OCI-LY7 (cell line): ENCODE measurements at places on chromosomes 16 and 17. TPM values are rescaled to one million over a fixed set of nuclear protein-coding genes. Genes with fewer than 3 reads are reported as not detected.
A peak's percentile ranks its signal among the peaks of the same experiment; 100 is the strongest.

CREBBP gene
- total RNA-seq = 72.3 and 75.8 TPM in 2 replicates

OR4D1 gene
- total RNA-seq = not detected in 2 replicates

C16orf74 gene
- total RNA-seq = 7.5 and 9.7 TPM in 2 replicates

- peak; percentile 100 for DNase-seq
Measured at GRCh38 chr16:21554795-21555585, 44.4 kb upstream of the METTL9 start.

KAT2A gene
- 89.8 and 95.2 TPM in 2 replicates for total RNA-seq

- no peak for DNase-seq
Measured at GRCh38 chr17:58401287-58401686, 16.0 kb downstream of the RNF43 start.

DNA sequence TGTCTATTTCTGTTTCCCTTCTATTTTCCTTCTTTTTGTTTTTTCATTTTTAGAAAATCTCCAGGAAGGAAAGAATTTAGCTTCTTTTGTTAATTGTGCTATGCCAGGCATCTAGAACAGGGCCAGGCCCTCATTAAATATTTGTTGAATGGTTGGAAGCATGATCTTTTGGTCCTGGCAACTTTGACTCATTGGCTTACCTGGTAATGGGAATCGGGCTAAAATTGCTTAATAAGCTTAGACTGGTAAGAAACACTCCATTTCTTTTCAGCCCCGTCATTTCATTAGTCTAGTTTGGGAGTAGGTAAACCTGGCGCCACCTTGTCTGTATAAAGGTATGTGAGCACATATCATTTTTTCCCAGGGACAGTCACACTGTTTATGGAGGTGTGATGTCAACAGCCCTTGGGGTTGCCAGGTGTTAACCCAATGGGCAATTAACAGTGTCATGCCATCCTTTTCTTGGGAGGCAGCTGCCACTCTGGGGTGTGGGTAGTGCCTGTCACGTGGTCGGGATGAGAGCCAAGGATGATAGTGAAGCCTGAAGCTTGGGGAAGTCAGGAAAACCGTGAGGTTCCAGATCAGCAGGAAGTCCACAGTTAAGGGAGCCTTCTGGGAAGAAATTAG is 9.5 kb upstream of the NDEL1 start:
- DNase-seq = no peak

GTF3C1 gene
- total RNA-seq = 54.0 and 57.1 TPM in 2 replicates

- no peak for DNase-seq
Measured at GRCh38 chr17:72137161-72137560, 16.3 kb downstream of the SOX9 start.

DNA sequence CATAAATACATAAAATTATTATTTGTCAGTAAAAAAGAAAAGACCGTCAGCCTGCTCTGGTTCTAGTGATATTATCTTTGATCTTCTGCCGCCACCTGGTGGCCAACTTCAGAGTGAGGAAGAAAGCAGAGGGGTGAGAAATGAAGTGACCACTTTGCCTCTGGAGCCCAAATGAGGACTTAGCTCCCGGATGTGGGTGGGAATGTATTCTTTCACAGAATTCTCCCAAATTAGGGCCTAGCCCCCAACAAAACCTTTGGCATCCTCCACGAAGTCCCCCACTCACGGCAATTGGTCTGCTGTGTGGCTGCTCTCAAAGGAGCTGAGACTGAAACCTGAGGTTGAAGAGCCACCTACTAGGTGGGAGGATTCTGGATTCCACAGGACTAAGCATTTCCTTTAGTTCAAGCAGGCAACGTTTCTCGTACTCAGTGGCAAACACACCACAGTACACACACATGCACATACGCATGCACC is 4.9 kb upstream of the ZNF267 start:
- peak; percentile 80 for DNase-seq
